Activated naive CD8-positive, alpha-beta T cell treated with anti-CD3 and anti-CD28 coated beads, Interleukin-2, amount 50 U/mL, for 16 hours (primary cell): ENCODE measurements at places on chromosomes 5 and 9.

DNA sequence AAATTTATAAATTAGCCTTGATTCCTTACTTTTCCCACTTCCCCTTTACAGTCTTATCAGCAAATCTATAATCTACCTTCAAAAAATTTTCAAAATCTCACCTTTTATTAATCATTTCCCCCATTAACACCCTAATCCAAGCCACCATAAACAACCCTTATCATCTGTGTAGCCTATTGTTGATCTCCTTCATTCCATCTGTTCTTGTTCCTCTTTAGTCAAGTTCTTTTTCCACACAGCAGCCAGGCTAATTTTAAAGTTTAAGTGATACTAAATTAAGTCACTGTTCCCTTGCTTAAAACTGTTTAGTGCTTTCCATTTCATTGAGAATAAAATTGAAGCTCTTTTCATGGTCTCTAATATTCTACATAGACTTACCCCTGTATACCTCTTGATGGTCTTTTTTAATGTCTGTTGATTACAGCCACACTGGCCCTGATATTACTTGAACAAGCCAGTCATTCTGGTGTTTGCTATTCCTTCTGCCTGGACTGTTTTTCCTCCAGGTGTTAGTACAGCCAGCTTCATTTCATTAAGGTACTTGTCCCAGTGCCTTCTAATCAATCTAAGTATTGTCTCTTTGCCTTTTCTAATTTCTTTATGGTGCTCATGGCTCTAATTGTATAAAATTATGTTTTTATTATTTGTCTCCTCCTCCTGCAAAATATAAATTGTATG lies 31.1 kb downstream of the GPR151 start:
- no peak for DNase-seq

GRCh38 chr9:127035948-127036347 lies 86.5 kb downstream of the ANGPTL2 start:
- no peak for DNase-seq

GRCh38 chr5:57416278-57416994 lies 66.2 kb downstream of the ACTBL2 start:
- no peak for DNase-seq

DNA sequence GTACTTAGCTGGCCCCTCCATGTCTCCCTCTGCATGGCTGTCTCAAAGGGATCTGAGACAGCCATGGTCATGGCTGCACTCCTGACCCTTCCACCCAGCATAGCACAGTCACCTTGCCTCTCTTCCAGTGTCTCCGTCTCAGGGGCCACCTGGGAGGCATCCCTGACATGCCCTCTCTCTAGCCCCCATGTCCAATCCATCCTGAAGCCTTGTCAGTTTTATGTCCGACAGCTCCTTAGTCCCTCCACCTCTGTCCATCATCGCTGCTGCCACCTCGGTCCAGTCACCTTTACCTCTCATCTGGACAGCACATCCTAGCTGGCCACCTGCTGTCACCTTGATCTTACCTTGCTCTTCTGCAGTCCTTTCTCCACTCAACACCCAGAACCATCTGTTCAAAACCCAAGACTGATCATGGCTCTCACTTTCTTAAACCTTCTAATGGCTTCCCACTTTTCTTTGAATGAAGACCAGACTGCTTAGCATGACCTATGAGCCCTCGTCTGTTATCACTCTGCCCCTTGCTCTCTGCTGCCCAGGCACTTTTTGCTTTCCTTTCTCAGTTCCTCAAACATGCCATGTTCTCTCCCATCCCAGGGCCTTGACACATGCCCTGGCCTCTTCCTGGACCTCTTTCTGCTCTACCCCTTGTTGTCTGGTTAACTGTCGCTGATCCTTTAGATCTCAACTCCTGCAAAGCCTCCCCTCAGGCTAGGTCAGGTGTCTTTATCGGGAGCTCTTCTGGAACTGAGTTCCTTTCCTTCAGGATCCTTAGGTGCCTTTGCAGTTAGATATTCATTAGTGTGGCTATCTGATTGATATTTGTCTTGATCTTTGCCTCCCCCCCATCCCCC lies 181.8 kb upstream of the PITX1 start:
- no peak for DNase-seq

DNA sequence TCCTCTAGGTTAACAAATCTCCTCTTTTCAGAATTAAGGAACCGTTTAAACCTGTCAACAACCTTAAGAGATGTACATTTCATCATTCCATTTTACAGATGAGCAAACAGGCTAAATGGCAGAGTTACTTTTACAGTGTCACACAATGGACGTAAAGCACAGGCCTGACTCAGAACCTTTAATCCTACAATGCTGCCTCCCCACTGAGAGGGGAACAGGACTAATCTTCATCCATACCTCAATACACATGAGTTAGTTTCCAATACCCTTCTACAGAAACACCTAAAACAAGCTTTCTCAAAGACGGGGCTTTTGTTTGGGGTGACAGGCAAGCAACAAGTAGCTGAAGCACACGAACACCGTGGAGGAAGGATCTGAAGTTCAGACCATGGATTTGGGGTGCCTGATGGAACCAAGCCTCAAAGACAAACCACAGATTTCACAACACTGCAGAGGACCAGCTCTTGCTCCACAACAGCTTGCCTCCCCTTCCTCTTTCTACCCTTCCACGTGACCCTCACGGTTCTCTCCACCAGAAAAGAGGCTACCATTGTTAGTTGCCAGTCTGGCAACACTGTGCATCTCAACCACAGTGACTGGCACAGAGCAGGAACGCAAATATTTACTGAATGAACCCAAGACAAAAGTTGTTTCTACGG lies 1.8 kb downstream of the RNF130 start:
- no peak for DNase-seq

DNA sequence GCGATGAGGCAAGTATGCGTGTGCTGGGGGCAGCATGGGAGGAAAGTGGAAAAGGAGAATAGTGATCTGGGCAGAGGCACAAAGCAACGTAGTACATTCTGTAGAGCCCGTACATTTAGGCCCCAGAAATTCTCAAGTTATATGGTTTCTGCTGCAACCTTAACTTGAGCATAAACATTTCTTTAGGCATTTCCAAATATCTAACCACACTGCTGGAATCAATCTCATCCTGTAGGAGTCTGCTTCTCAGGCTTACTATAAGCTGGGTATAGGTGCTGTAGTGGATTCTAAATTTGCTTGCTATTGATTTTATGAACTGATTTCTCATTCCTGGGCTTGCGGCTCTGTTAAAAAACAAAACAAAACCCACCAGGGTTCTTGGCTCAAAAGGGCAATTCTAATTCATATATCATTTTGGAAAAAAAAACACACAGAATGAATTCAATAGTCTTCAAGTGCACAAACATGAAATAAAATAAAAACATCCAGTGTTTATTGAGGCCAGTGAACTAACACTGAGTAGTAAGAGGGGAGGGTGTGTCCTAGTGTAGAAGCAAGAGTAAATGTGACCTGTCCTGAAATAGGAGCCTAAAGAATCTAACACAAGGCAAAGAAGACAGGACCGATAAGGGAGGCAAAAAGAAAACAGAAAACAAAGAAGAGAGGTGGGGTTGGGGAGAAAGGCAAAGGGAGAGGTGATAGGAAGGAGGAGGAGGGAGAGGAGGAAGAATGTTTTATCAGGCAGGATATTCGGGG lies 145.5 kb upstream of the LHFPL2 start:
- no peak for DNase-seq

DNA sequence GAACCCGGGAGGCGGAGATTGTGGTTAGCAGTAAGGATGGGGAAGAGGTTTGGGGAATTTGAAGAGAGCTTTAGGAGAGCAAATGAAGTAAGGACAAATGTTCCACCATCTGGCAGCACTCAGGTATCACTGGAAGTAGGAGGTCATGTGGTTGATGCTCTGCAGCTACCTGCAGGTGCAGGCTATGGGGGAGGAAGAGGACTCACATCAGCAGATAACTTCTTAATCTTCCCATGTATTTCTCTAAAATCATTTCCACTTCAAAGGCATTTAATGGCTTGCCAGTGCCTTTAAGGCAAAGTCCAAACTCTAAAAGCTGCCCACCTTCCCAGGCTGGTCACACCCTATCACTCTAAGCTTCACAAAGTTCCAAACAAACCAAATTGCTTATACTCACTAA lies 8.1 kb upstream of the HAVCR1 start:
- DNase-seq: no peak

DNA sequence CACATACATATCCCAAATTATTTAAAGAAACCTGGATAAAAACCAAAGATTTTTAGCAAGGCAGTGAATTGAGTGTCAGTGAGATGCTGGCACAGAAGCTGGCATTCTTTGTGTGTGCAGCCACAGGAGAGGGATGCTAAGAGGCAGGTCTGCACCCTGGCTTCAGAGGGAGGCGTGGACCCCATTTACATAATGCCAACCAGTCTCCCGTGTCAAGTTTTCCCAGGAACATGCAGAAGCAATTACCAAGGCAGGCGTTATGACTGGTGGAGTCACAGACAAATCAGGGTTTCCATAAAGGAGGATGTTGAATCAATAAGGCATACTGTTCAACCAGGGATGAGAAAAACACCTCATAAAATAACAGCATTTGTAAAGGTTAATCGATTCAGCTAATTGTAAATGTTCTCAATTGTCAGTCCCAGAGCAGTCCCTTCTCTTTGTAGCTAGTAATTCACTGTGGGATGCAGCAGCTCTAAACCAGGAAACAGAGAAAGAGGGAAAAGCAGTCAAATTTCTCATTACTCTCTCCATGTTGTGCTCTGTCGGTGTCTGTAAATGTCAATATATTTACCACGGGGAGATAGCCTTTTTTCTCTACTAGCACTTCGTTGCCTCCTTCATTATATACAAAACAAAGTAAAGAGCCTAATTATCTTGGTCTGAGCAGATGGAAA lies 452.4 kb upstream of the GRAMD2B start:
- no peak for DNase-seq

- DNase-seq: peak; percentile 56
These were observed at the start of gene UBTD2 for GRCh38 chr5:172283020-172283861. UBTD2 (minus strand) TSS chr5:172283764; CDS start chr5:172283665, 99 bp downstream.

DNA sequence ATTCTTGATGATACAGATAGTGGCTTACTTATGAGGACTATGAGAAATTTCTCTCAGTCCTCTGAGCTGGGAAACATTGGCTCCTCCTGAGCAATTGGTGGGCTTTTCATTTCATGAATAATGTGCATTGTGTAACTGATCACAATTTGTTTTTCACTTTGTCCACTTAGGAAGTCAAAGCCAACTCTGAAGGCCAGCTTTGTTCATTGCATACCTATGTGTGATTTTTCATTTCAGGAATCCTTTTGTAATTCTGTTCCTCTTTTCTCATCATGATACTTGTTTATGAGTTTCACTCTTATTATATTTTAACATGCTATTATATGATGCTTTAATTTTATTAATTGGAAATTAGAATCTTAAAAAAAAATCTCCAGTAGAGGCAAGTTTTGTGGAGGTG lies 483.0 kb downstream of the EBF1 start:
- no peak for DNase-seq

- no peak for DNase-seq
These were observed 416.9 kb downstream of the PSAT1 start for GRCh38 chr9:78713614-78714405.

DNA sequence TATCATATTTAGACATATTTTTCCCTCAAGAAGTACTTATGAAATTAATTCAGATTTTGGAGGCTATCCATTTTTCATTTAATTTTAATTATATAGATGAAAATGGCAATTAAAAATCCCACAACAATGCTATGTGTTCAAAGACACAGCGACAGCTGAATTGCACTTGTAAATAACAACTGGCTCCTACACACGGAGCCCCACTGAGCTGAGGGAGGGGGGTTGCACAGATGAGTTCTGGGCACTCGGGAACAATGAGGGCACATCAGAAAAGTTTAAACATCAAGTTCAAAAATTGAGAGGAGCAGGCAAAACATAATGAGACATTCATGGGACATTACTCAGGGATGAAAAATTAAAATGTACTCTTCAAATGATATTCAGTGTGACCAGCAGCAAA lies 104.9 kb downstream of the MARCHF3 start:
- no peak for DNase-seq

GRCh38 chr9:78698371-78698770 lies 401.4 kb downstream of the PSAT1 start:
- no peak for DNase-seq

- no peak for DNase-seq
These were observed 7.3 kb upstream of the SLC25A48 start for GRCh38 chr5:135826994-135827671.

DNA sequence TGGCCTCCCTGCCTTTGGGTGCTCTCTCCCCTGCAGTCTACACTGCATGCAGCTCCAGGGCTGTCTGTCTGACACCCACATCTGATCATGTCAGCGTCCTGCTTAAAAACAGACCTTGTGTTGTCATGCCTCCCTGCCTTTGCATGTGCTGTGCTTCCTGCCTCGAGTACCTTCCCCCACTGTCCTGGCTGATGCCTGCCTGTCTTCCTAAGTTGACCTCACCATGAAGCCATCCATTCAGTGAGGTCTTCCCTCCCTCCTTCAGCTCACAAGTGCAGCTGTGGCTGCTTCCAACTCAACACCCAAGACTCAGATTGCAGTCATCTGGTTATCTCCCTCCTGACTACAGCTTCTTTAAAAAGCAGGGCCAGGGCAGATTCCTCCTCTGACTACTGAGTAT lies 5.5 kb downstream of the ANGPTL2 start:
- no peak for DNase-seq

- peak; percentile 49 for DNase-seq
These were observed 7.0 kb upstream of the EBF1 start for GRCh38 chr5:159106569-159107282.

DNA sequence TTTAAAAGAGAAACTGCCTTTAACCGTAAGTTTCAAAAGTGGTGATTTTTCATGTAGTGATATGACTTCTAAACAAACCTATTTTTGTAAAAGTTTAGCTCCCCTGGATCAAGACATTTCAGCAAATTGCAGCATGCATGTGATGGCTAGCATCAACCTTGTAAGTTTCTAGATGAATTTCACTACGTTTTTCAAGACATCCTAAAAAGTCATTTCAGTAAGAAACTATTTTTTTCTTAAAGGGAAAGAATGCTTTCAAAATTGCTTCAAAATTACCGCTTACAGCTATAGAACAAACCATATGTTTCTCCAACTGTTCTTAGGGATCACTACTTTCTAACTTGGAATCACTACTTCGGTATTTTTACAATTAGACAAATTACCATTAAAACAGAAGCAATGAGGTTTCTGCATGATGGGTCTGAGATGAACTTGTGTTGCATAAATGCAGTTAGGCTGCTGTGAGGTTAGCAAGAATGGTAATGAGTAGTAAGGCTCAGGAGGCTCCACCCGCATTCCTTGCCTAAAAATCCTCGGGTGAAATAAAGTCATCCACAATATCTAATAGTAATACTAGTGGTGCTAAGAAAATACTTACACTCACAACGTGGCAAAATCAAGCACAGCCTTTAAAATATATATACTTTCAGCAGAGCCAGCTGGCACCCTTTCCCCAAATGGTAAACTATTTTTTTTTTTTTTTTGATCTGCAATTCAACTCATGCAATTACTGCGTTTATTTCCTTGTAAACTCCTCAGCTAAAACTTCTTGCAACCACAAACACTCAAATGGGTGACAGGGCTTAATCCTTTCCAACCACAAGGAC lies 53.8 kb downstream of the CDC14B start:
- no peak for DNase-seq

DNA sequence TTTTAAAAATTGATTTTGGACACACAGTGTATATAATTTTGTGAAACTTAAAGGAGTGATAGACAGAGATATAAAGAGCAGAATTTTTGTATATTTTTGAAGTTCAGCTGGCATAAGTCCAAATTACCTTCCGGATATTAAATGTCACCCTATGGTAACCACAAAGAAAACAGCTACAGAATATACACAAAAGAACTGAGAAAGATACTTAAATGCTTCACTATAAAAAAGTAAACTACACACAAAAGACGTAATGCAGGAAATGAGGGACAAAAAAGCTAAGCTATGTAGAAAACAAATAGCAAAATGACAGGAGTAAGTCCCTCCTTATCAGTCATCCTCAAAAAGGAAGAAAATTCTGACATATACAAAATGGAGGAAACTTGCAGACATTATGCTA lies 29.4 kb downstream of the HACD4 start:
- DNase-seq: no peak
